ENCODE measurements at places on chromosomes 5 and 9.

GRCh38 chr5:171938358-171938757 lies 68.1 kb downstream of the FBXW11 start:
- DNase-seq: no peak

DNA sequence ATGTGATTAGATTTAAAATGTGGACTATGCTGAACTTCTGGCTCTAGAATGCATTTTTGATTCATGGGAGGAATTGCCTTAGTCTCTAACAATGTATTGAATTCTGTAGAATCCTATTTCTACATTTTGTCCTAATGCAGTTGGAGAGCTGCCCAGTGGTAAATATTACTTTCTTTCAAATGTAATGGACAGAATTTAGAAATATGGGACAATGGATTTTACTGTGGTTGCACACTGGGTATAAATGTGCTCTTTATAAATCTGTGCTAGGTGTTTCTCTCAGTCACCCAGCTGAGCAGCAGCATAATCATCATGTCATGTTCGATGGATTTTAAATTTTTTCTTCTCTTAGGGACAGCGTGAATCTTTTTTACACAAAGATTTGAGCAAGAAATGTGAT lies 141.7 kb downstream of the ADGRV1 start:
- no peak for DNase-seq

GRCh38 chr9:134804871-134805270 lies 75.7 kb upstream of the FCN2 start:
- DNase-seq: no peak

- no peak for DNase-seq
These were observed 101.7 kb downstream of the BNC2 start for GRCh38 chr9:16768816-16769215.

- no peak for DNase-seq
These were observed 72.8 kb downstream of the MED27 start for GRCh38 chr9:132006677-132007370.

GRCh38 chr5:110262749-110263148 lies 463.7 kb downstream of the TMEM232 start:
- no peak for DNase-seq

All from germinal center (tissue), 1 donor.